T-cell (primary cell): ENCODE measurements at places on chromosomes 16 and 17.

DNA sequence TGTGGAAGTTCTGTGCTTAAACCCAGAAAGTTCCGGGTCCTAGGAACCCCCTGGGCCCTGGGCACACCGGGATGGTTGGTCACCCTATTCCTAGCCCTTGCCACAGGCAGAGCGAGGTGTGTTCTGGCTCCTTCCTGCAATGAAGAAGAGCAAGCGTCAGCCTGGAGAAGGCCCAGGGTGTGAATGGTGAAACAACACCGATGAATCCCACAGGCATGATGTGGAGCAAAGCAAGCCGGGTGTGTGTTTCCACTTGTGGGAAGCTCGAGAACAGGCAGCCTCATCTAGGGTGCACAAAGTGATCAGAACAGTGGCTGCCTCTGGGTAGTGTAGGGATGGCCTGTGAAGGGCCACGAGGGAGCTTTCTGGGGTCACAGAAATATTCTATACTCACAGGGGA lies 13.8 kb downstream of the KCNG4 start:
- no peak for DNase-seq

- DNase-seq = no peak
These were observed 5.6 kb upstream of the XPO6 start for GRCh38 chr16:28217326-28217725.

- DNase-seq = no peak
These were observed 12.1 kb downstream of the ZZEF1 start for GRCh38 chr17:4130715-4131114.

- no peak for DNase-seq
These were observed 41.5 kb upstream of the ABCC12 start for GRCh38 chr16:48197294-48197693.

DNA sequence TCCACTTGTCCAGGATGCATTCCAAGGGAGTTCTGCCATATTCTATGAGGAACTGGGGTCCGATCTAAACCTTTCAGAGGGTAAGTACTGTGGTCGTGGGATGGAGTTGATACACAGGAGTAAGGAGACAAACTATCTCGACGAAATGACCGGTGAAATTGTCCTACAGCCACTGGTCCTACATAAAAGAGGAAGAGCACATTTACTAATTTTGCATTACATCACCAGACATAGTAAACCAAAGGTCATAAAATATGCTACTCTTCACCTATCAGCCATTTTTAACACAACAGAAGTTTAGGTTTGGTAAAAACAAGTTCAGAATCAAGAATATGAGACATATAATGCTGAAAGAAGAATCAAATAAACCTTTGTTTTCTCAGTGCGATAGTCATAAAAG lies 8.1 kb downstream of the HSF5 start:
- no peak for DNase-seq

DNA sequence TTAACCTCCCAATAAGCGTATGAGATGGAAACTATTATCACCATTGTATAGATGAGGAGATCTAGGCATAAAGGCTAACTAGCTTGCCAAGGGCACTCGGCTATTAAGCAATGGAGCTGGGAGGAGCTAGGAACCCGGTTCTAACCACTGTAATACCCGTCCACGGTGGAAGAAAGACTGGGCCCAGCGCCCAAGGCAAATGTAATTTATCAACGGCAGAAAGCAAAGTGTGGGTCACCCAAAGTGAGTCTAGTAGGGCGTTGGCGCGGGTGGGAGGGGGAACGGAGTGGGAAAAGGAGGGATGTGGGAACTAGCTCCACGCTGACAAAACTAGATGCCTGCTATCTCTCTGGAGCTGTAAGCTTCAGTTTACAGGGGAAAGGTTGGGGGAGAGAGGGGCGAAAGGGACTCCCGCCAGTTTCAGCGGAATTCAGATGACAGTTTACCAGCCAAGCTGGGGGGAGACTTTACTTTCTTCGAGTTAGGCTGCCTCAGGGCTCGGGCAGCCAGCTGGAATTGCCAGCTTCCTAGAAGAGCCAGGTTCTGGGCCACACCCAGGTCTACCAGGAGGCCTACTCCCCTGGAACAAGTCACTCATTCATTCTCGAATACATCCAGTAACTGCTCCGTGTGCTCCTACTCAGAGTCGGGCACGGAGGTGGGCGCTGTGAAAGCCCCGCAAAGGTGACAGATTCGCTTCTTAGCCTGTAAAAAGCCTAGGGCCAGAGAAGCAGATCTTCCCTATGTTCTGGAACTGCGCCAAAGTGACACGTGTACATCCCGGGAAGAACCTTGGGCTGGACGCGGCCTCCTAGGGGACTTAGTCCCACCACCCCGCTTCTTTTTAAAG lies 837 bp downstream of the LRRC59 start:
- no peak for DNase-seq

- no peak for DNase-seq
These were observed 20.5 kb upstream of the UBE2I start for GRCh38 chr16:1288813-1289476.

GRCh38 chr17:82343560-82343959 lies 10.0 kb upstream of the SECTM1 start:
- no peak for DNase-seq

DNA sequence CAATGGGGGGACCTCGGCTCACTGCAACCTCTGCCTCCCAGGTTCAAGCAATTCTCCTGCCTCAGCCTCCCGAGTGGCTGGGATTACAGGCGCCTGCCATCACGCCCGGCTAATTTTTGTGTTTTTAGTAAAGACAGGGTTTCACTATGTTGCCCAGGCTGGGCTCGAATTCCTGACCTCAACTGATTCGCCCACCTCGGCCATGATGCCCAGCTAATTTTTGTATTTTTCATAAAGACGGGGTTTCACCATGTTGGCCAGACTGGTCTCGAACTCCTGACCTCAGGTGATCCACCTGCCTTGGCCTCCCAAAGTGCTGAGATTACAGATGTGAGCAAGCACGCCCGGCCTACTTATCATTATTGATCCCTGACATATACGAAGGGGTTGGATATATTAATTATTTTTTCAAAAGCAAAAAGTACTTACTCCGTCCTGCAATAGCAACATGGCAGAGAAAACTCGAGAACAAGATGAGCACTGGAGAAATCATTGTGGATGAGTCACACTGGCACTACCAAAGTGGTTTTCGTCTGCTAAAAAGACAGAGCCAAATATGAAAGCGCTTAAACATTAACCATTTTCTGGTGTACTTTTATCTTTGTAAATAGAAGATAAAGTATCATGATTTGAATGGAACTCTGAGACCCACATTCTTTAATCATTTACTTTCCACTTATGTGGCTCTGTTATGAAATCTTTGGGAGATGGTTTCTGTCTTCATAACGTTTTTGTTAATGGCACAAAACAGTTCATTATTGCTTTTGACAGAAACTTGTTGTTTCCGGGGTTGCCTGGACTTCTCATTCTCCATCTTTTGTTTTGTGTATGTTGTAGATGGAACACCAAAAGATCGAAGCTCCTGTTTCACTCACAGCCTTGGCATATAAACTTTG lies at the start of gene APOH:
Gene APOH, minus strand, starts transcription at position 529 of the 896 bp plus-strand sequence. Its CDS starts 36 bp downstream, at position 493.
- no peak for DNase-seq

GRCh38 chr16:54199487-54200160 lies 87.0 kb downstream of the IRX3 start:
- DNase-seq = no peak

DNA sequence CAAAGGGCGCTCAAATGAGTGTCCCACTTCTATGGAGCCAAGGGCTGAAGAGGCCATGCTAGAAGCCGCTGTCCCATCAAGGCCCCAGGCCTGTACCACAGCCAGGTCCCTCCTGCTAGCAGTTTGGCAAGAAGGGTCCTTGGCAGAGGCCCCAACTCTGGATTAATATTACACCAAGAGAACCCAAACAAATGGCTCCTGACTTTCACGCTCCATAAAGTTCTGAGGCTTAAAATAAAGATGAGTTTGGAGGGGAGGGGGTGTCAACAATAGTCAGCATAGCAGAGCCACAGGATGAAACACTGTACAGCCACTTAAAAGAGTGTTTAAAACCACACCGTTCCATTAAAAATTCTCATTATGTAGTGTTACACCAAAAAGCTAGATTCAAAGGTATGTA lies 30.5 kb downstream of the CUEDC1 start:
- DNase-seq = no peak

DNA sequence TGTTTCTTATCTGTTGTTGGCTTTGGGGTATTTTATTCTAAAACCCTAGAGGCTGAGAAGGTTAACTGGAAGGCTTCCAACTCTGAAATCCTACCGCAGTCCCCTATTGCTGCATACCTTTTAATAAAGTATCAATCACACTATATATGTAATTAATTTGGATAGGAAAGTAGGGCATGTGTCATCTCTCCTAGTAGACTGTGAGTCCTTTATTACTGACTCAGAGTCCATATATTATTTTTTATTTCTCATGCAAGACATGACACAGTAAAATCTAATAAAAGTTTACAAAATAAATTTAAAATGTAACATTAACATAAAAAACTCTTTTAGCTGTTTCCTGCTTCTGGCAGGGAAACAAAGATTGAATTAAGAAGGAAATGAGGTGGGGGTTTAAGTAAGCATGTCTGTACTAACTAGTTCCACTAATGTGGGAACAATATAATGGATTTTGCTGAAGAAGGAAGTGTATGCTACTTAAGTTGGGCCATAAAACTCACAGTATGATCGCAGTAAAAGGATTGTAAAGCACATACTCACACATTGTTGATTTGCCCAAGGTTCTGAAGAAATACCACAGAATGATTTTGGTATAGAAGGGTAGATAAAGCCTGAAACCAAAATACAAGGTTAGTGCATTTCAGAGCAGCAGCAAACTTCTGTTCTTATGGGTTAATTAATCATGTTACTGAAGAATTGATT lies 97.6 kb upstream of the HLF start:
- DNase-seq = no peak

DNA sequence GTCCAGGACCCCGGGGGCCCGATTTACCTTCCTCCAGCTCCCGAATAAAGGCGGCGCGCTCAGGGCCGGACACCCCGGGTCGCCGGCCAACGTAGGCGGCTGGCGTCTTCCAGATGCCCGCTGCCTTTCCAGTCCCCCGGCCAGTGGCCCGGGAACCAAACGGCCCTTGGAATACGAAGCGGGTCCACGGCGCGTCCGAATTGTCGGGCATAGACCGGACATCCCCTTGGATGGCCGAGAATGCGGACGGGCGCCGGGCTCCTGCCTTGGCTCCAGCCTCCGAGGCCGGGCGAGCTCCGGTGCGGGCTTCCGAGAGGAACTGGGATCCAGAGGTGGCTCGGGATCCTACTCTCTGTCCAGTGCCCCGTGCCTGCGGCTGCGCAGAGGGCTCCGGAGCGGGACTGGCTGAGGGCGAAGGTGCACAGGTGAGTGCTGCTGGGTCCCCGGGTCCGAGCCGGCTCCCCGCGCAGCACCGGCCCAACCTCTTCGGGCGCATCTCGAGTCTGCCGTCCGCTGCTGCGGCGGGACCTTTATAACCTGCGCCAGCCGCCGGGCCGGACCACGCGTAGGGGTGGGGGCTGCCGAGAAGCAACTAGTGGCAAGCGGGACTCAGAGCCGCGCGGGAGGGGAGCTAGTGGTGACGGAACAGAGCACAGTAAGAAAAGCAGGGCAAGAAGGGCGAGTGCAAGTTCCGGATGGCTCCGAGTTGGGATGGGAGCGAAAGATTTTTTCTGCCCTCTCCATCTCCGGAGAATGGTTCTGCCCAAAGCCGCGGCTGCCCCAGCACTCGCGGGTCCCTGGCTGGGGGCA lies at the start of gene HAP1:
Gene HAP1, minus strand, starts transcription at position 505 of the 810 bp plus-strand sequence. Its CDS starts 9 bp downstream, at position 496.
- no peak for DNase-seq

DNA sequence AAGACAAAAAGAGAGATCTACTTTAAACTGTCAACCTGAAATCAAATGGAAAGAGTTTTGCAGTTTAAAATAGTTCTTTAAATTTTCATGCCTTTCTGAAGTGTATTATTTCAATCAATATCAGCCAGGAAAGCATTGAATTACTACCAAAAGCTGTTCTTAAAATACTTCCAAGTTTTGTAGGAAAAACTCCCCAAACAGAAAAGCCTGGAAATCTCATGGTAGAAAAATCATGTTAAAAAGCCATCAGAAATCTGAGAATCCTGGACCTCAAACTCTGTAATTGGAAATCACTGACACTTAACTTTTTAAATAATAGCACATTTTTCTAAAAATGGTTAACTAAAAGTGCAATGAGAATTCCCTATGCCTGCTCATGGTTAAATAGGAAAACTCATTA lies 63.3 kb upstream of the CNTNAP4 start:
- no peak for DNase-seq

DNA sequence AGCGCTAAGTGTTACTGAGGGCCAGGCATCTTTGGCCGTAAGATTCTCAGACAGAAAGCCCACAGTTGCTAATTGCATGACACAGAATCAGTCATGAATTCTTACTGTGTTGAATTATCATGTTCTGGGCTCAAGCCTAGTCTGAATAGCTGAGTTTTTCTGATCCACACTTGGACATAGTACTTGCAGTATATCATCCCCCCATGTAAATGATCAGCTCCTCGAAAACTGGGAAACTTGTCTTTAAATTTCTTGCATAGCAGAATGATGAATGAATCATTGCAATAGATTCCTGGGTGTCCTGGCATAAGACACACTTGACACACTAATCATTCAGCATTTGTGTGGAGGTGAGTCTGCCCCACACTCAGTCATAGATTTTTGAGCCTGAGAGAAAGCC lies 2.2 kb downstream of the MLYCD start:
- no peak for DNase-seq

DNA sequence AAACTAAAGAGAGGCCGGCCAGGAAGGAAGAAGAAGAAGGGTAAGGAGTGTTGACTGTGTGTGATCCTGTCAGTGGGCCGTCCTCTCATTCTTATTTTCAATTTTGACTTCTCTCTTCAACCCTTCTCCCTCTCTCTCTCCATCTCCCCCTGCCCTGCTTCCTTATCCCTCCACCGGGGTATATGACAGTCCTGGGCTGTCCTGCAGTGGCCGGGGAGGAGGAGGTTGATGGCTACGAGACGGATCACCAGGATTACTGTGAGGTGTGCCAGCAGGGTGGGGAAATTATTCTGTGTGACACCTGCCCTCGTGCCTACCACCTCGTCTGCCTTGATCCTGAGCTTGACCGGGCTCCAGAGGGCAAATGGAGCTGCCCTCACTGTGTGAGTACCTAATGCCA lies 5.6 kb downstream of the CHD3 start:
- no peak for DNase-seq

GRCh38 chr16:23689442-23690187 lies 10.9 kb downstream of the PLK1 start:
- DNase-seq = no peak
